Activated CD4-positive, alpha-beta T cell treated with anti-CD3 and anti-CD28 coated beads for 4 hours (primary cell): ENCODE measurements at places on chromosomes 7 and 10.
A peak's percentile ranks its signal among the peaks of the same experiment; 100 is the strongest.

DNA sequence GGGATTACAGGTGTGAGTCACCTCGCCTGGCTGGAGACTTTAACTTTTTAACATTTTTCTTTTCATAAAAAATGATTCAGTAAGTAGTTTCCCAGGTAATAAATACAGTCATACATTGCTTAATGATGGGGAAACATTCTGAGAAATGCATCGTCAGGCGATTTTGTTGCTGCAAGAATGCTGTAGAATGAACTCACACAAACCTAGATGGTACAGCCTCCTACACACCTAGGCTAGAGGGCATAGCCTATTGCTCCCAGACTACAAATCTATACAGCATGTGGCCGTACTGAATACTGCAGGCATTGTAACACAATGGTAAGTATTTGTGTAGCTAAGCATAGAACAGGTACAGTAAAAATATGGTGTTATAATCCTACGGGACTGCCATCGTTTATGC lies 108.5 kb upstream of the SFMBT2 start:
- DNase-seq: no peak

DNA sequence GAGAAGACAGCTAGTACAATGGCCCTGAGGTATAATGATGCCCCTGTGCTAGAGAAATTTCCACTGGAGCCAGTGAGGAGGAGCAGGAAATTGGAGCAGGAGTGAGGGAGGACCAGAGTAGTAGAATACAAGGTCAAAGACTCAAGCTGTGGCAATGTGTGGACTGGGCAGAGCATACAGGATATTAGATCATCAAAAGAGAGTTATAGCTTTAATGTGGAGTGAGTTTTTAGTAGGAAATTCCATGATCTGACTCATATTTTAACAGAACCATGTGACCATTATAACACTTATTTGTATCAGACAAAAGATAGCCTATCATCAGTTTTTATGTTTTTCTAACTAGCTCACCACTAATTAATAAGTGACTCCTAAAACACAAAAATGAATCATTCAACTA lies 154.1 kb downstream of the DGKB start:
- no peak for DNase-seq

DNA sequence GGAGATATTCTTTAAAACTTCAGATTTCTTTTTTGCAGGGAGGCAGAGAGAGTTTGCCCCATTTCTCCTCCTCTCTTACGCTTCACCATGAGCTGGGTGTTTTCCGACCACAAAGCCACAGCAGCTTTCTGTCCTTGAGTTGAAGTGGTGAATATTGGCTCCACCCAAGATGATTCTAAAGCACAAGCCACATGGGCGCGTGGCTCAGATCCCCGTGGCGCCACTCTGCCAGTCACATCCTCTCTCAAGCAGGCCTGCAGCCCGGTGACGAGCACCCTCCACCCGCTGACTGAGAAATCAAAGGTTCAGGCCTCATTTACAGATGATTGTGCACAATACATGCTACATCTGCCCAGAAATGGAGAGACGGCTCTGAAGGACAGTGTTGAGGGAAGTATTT lies 27.6 kb upstream of the RNF32 start:
- peak; percentile 63 for DNase-seq

DNA sequence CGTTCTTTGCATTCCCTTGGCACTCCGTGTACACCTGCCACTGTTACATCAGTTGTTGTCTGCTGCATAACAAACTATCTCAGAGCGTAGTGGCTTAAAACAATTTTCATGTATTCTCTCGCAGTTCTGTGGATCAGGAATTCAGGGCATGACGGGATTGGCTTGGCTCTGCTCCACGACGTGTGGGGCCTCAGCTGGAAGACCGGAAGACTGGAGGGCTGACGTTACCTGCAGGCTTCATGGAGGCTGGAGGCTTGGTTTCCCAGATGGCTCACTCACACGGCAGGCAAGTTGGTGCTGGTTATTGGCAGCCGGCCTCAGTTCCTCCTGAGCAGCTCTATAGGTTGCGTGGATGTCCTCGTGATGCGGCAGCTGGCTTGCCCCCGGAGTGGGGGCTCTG lies 25.5 kb downstream of the NYAP1 start:
- DNase-seq: no peak

DNA sequence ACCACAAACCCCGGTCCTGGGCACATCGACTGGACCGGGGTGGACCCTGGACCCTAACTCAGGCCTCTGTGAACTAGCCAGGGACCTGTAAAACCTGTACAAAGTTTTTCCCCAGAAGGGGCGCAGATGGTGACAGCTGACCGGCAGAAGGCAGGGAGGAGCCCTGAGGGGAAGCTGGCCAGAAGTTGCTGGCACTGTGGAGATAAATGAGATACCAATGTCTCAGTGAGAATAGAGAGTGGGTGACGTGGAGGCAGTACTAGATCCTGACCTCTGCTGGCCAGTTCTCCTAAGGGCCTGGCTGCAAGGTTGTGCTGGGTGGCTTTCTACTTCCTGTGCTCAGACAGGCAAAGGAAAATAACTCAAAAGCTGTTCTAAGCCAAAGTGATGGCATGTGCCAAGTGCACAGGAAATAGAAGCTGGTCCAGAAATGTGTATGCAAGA lies 10.6 kb upstream of the TSPAN14 start:
- DNase-seq: no peak

- DNase-seq: no peak
Measured at GRCh38 chr7:153496257-153496656, 555.9 kb upstream of the DPP6 start.

DNA sequence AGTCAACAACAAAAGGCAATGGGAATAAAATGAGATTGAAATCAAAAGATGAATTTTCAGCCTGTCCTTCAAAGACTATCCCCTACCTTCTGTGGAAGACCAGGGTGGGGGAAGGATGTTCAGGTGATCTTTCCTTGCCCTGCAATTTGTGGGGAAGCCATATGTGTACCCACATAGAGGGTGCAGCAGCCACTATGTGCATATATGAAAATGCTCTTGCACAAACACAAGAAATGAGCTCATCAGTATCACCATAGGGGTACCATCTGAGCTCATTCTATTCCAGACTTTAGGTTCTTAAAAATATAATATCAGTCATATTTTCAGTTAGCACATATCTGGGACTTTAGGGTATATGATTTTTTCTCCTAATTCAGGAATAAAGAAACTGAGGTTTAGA lies 17.7 kb downstream of the GIMAP5 start:
- no peak for DNase-seq

DNA sequence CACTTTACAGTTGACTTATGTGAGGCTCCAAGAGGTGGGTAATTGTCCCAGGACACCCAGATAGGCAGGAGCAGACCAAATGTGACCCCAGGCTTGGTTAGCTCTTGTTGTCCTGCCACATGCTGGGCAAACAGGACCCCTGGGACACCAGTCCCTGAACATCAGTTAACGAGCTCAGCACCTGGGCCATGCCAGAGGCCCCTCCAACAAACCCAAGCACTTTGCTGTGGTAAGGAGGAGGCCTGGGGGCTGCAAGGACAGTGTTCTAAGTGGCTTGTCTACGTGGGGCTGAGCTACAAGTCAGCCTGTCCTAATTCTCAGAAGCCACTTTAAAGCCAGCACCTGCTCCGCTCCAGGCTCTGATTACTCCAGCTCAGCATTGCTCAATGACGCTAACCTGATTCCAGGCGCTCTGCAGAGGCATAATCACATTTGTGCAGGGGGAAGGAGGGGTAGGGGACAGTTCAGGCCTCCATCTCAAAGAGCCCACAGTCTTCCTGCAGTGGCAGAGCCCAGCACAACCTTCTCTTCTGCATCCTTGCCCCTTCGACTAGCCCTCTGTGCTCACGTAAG lies 57.2 kb downstream of the DDC start:
- DNase-seq: no peak
